ENCODE measurements at places on chromosomes 5 and 9. TPM values are rescaled to one million over a fixed set of nuclear protein-coding genes. Genes with fewer than 3 reads are reported as not detected.
A peak's percentile ranks its signal among the peaks of the same experiment; 100 is the strongest.

DNA sequence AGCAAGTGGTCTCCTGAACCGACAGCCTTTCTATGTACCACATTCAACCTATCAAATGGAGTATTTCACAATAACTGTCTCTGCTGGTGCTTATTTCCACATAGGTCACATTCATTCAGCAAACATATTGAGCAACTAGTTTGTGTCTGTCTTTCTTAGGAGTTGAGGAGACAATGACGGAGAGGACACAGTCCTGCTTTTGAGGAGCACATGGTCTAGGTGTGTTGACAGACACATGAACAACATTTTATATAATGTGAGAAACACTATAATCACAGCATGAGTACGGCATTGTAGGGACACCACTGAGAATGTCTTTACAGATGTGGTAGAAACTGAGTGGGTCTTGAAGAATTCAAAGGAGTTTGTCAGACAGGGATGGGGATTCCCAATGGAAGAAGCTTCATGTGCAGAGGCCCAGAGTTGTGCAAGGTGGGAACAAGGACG is 28.5 kb downstream of the NFIL3 start:
- no peak for DNase-seq

GRCh38 chr5:126531543-126532120 is 63.4 kb downstream of the ALDH7A1 start:
- DNase-seq, result no peak

DNA sequence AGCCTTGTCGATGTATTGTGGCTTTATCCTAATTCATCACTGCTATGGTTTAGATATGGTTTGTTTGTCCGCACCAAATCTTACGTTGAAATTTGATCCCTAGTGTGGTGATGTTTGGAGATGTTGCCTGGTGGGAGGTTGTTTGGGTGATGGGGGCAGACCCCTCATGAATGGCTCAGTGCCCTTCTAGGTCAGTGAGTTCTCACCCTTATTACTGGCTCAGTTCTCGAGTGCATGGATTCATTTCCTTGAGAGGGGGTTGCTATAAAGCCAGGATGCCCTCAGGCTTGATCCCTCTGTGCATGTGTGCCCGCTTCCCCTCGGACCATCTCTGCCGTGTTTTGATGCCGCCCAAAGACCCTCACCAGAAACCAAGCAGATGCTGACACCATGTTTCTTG is 114.4 kb downstream of the CHSY3 start:
- DNase-seq, result no peak

DNA sequence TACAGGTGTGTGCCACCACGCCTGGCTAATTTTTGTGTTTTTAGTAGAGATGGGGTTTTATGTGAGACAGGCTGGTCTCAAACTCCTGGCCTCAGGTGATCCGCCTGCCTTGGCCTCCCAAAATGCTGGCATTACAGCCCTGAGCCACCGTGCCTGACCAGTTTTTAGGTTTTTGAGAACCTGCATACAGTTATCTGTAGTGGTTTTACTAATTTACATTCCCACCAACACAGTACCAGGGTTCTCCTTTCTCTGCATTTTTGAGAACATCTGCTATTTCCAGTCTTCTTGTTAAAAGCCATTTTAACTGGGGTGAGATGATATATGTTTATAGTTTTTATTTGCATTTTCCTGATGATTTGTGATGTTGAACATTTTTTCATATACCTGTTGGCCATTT is 12.8 kb downstream of the DMXL1 start:
- no peak for DNase-seq

DNA sequence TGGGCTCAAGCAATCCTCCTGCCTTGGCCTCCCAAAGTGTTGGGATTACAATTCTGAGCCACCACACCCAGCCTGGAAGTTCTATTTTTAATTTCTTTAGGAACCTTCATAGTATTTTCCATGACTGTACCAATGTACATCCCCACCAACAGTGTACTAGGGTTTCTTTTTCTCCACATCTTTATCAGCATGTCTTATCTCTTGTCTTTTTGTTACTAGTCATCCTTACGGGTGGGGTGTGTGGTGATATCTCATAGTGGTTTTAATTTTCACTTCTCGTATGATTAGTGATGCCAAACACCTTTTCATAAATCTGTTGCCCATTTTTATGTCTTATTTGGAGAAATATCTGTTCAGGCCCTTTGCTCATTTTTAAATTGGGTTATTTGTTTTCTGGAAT is 123.0 kb upstream of the MEF2C start:
- no peak for DNase-seq

- DNase-seq, result no peak
Observed at GRCh38 chr5:128290152-128290858, 206.7 kb downstream of the SLC12A2 start.

DNA sequence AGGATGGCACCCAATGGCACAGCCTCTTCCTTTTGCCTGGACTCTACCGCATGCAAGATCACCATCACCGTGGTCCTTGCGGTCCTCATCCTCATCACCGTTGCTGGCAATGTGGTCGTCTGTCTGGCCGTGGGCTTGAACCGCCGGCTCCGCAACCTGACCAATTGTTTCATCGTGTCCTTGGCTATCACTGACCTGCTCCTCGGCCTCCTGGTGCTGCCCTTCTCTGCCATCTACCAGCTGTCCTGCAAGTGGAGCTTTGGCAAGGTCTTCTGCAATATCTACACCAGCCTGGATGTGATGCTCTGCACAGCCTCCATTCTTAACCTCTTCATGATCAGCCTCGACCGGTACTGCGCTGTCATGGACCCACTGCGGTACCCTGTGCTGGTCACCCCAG is 25.4 kb downstream of the HRH2 start:
- DNase-seq, result no peak

DNA sequence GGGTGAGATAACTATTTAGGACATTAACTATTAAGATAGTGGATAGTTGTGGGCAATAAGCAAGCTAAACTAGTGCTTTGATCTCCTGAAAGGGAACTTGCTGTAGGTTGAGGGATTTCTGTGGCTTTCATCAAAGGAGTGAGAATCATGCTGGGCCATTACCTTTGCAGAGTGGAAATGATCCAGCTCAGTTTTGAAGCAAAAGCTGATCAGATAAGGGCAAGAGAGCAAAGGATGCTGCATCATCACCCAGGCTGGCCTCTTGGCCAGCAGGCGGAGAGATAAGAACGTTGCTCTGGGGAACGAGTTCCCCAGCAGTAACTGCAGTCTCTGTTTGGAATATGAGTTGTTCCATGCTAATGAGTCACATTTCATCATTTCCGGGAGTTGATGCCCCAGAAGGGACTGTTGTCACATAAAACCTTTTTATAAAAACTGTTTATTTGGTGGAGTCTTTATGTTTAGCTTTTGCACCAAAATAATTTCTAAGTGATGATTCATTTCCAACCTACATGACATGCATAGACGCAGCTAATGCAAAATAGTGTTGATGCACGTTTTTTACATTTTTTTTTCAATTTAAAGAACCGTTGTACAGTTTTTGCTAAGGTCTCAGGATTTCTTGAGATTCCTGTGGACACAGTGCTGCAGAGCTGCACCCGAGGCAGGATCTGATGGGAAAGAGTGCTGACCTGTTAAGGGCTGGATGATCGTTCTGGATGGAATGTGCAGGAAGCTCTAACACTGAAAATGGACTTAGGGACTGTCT is 99.3 kb downstream of the ACTBL2 start:
- peak; percentile 94 for DNase-seq

- DNase-seq, result no peak
Observed at GRCh38 chr9:134743853-134744252, 102.2 kb downstream of the COL5A1 start.

GRCh38 chr9:98795970-98796363 is 388 bp downstream of the ANKS6 start:
- peak; percentile 27 for DNase-seq

Gene PITX1
- total RNA-seq, result under 0.01 TPM

Gene WHRN
- total RNA-seq, result 0.20 TPM

Gene CFAP90
- total RNA-seq, result not detected
